Activated CD8-positive, alpha-beta T cell treated with anti-CD3 and anti-CD28 coated beads, Interleukin-2, amount 10 ng/mL, durations not matched to agents 7 days and 5 days (primary cell): ENCODE measurements at places on chromosomes 1 and 21. TPM values are rescaled to one million over a fixed set of nuclear protein-coding genes. Genes with fewer than 3 reads are reported as not detected.

DNA sequence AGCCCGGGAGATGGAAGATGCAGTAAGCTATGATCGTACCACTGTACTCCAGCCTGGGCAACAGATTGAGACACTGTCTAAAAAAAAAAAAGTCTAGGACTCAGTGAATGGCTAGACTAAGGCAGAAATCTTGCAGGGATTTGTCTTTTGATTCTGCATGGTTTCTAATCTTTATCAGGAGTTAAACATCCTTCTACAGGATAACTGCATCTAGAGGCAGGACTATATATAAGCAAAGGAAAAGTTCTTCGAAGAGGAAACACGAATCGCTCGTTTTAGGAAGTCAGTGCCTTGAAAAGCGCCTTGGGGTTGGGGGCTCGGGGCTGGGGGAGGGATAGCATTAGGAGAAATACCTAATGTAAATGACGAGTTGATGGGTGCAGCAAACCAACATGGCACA lies 602 bp upstream of the UFC1 start:
- no peak for DNase-seq

DNA sequence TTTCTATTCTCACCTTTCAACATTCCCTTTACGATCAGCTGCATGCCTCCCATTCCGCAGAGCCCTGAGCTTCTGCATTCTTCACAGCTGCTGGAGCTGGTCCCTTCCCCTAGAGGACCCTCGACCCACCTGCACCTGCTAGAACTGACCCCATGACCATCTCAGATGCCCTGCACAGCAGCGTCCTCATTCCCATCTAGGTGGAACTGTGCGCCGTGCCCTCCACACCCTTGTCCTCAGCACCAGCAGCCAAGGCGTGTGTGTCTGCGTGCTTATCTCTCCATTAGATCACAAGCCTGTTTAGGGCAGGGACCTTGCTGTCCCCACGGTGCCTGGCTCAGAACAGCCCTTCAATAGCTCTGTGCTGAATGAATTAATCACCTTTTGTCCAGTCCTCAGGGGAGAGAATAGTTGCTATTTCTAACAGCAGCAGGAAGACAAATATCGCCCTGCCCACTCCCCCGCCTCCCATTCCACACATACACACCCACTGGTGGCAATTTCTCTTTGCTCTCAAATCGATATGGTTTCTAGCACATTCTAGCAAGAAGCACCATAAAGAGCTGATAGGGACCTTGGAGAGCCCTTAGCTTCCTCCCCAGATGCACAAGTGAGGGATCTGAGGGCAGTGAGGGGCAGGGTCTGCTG lies 61.7 kb downstream of the KCNN3 start:
- no peak for DNase-seq

The RASAL2 gene
- total RNA-seq, result not detected

DNA sequence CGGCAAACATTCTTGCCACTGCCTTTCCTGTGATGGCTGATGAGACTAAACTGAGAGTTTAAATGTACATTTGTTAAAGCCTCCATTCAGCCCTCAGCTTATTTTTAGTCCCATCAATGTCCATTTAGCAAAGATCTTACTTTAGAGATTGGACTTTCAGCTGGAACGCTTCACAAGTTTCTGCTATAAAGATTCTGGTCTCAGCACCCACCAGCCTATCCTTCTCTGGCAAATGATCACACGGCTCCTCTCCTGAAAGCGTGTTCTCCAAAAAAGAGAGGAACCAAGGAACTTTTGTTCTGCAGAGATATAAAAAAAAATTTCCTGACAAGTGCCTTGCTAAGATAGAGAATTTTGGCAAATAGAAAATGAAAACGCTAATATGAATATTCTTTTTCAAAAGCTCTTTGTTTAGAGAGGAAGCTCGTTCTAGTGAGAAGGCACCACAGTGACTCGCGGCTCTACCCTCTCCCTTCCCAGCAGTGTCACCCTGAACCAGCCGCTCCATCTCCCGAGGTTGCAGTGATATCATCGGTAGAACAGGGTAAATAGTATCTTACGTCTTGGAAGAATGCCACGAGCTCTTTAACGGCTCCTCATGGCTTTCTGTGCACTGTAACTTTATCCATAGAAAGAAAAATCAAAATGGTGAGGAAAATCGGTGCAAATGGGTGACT lies 200.2 kb downstream of the APP start:
- DNase-seq, result no peak

The SLAMF7 gene
- total RNA-seq, result 102 TPM

DNA sequence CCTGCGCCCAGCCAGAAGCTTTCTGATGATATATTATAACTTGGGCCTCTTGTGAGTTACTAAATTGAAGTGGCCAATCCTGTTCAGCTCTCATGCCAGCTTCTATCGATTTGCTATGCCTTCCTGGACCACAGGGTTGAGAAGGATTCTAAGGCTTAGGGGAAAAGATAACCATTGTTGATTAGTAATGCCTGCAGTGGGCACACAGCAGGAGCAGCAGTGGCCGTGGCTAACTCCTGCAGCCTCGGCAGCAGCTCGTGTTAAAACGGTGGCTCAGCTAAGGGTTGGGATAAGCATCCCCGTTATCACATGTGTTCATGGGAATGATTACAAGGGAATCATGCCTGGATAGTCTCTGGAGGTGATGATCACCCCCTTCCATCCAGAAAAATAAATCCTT lies 20.5 kb upstream of the KCNE2 start:
- no peak for DNase-seq

The NECTIN4 gene
- total RNA-seq, result not detected

DNA sequence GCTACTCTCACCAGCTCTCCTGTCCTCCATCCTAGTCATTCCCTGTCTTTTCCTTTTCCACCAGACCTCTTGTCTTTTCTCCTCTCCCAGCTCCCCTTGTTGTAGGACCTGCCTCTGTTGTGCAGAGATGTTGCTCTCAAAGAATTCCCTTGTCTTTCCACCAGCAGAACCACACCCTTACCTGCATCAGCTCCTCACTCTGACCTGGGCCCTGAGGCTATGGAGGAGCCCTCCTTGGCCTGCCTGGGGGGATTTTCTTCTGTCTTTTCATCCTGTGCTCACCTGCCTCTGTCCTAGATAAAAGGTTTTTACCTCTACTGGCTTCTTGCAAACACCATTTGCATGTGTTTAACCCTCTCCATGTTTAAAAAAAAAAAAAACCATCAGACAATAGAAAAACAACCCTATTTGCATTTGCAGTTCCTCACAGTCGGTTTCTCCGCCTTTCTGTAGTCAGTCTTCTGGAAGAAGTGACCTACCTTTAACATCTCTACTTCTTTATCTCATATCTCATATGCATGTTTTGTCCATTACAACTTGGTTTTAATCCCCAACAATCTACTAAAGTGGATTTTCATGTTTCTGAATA lies 12.1 kb downstream of the FCRL5 start:
- DNase-seq, result no peak

GRCh38 chr1:194040496-194040895 lies 854.1 kb upstream of the B3GALT2 start:
- no peak for DNase-seq

- DNase-seq, result no peak
These were observed 19.9 kb downstream of the FOXO6 start for GRCh38 chr1:41380979-41381691.

The AGL gene
- 12.0 TPM for total RNA-seq

DNA sequence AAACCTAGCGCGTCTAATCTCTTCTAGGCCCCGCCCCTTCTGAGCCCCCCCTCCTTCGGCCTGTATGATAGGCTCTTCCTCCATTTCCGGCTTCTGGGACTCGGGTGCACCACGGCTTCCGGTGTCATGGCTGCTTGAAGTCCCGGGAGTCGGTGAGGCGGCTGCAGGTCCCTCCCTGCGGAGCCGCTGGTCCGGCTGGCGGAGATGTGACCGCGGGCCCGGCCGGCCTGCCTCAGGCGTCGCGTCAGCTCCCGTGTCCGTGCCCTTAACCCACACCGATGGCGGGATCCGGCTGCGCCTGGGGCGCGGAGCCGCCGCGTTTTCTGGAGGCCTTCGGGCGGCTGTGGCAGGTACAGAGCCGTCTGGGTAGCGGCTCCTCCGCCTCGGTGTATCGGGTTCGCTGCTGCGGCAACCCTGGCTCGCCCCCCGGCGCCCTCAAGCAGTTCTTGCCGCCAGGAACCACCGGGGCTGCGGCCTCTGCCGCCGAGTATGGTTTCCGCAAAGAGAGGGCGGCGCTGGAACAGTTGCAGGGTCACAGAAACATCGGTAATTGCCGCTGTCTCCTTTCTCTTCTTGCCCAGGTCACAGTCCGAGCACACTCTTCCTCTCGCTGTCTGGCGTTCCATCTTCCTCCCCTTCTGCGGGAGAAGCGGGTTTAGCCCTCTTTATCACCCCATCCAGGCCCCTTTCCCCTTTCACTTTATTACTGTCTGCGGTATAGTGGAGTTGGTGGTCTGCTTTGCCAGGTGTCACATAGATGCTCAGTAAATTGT lies at the start of gene UHMK1:
Gene UHMK1, plus strand, starts transcription at position 96 of the 773 bp plus-strand sequence. Its CDS starts 183 bp downstream, at position 279.
- peak; percentile 94 for DNase-seq

DNA sequence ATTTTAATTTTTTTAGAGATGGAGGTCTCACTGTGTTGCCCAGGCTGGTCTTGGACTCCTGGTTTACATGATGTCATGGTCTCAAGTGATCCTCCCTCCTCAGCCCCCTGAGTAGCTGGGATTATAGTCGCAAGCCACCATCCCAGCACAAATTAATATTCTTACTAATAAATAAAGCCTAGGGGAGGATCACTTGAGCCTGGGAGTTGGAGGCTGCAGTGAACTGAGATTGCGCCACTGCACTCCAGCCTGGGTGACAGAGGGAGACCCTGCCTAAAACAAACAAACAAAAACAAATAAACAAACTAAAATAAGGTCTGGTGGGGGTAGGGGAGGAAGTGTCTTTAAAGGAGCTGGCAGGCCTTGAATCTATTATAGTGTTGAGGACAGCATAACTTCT lies 8.7 kb upstream of the GADD45A start:
- DNase-seq, result no peak

The LRRC71 gene
- not detected for total RNA-seq

DNA sequence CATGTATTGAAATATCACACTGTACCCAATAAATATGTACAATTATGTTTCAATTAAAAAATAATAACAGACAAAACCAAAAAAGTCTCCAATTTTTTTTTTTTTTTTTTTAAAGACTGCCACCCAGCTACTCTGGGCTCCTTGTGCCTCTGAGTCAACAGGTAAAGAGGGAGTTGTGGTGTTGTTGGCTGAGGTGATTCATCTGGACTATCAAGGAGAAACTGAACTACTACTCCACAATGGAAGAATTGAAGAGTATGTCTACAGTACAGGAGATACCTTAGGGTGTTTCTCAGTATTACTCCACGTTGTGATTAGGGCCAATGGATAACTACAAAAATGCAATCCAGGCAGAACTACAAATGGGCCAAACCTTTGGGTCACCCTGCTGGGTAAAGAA lies 67.9 kb downstream of the SCMH1 start:
- DNase-seq, result no peak

- no peak for DNase-seq
These were observed 18.1 kb downstream of the NAV1 start for GRCh38 chr1:201556841-201557571.
